ENCODE measurements at places on chromosomes 1 and 21.

- no peak for DNase-seq
Observed at GRCh38 chr1:4175566-4176405, 275.7 kb upstream of the C1orf174 start.

DNA sequence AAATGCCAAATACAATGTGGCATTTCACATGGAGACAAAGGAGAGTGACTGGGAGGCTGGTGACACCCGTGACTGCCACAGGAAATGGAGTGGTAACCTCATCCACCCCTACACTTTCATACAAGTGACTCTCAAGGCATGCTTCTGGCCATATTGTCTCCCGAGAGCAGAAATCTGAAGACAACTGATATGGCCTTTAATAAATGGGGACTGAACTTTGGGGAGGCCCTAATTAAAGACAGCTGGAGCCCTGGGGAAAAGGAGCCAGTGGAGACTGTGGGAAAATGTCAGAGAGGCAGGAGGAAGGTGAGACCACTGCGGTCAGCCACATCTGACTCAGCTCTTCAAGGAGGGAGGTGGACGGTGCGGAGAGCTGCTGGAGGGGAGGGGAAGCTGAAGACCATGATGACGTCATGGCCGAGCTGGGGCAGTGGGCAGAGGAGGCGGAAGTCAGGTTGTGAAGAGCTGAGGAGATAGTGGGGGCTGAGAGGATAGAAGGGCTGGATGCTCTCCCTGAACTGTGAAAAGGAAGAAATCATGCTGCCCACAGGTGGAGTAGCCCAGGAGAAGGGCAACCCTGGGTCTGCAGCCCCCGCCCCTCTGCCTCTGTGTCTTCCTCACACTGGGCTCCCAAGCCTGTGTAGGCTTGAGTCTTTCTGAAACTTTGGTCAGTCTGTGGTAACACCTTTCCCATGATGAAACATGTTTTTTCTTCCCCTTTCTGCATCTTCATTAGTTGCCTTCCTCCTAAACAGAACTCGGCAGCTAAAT, 14.0 kb upstream of the NCF2 start:
- DNase-seq, result no peak

GRCh38 chr1:232686346-232686745, 56.4 kb upstream of the SIPA1L2 start:
- DNase-seq, result no peak

DNA sequence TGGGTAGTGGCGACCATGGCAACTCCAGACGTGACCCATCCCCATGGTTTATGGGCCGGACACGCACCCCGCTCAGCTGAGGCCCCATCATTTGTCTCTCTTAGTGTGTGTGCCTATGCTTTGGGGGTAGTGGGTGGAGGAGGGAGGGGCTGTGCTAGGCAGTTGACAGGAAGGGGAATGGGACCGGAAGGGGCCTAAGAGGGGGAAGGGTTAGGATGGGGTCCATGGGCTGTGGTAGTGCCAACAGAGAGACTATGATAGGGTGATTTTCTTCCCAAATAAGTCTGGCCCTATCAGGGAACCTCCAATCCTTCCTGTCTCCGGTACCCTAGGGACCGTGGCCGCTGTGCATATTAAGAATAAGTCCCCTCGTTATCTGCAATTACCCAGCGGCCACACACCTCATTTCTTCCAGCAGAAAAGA, 9.9 kb downstream of the DMAP1 start:
- no peak for DNase-seq

GRCh38 chr1:108592030-108592759, 32.3 kb downstream of the EEIG2 start:
- no peak for DNase-seq

DNA sequence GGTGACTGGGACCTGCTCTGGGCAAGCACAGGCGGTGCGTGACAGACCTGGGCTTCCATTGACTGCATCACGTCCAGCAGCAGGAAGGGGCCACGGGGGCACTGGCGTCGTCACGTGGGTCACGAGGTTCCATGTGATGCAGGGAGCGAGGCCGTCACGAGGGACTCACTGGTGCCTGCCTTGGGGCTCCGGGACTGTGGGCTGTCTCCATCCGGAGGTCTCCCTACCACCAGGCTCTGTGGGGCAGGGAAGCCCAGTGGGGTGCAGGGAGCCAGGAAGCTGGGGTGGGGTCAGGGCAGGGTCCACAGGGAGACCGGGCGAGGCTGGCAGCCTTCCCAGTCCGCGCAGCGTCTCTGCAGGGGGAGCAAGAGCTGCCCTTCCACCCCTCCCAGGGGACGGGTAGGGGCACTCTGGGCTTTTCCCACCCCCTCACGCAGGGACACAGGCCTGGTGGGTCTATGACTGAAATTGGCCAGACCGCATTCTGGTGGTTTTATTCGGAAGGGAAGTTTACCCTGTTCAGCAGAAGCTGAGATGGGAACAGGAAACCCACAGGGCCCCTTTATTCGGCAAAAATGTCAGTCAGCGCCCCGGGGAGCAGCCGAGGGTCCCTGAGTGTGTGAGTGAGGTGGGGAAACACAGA, 416 bp upstream of the TNFRSF14 start:
- DNase-seq, result peak; percentile 50

- no peak for DNase-seq
Observed at GRCh38 chr1:5819391-5820025, 172.7 kb downstream of the NPHP4 start.

DNA sequence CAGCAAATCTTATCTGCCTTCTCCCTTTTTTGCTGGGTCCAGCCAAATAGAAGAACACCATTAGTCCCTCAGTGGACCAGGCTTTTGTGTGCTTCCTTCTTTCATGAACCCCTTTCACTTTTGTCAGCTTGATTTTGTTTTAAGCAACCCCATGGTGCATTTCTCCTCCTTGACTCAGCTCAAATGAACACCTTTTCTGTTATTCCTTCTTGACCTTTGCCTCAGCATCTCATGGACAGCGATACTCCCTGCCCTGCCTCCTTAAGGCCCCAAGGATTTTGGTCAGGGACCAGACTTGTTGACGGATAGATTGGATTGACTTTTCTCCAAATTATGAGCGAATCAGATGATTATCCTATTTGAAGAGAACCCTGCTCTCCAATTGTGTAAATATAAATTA, 356.6 kb upstream of the USP24 start:
- no peak for DNase-seq

GRCh38 chr1:232648316-232648715, 18.4 kb upstream of the SIPA1L2 start:
- DNase-seq, result no peak

DNA sequence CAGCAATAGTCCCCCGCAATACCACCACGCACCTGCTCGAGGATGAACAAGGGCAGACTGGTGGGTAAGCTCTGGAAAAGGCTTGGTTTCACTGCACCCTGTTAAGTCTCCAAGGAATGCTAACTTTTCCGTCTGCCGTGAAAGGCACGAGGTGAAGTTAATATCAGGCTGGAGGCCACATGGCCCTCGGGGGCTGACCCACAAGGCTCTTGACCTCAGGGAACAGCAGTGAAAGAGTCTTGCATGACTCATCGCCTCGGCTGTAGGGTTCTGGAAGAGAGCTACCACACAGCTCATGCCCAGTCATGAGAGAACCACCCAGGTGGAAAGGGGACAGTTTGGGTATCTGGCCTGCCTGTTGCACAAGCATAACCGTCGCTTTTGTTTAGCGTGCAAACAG, 24.7 kb downstream of the SCCPDH start:
- DNase-seq, result no peak

GRCh38 chr1:17419626-17420328, 19.7 kb downstream of the RCC2 start:
- DNase-seq, result peak; percentile 49

GRCh38 chr1:204296431-204296988, 63.2 kb downstream of the PLEKHA6 start:
- DNase-seq, result no peak

DNA sequence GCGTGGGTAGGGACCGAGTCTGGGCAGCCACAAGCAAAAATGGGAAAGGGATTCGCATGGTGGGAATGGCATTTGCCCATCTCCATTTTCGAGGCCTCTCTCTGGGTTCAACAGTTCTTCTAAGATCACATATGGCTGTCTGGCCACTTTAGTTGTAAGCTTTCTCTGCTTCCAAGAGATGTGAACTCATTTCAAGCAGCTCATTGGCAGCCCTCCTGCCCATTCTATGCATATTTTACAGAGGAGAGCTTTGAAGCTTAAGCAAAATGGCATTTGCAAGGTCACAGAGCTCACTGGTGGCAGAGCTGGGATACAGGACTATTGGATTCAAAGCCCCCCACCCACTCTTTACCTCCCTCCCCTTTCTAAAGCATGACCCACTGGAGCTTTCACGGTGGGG, 93.7 kb downstream of the HHIPL2 start:
- DNase-seq, result no peak

DNA sequence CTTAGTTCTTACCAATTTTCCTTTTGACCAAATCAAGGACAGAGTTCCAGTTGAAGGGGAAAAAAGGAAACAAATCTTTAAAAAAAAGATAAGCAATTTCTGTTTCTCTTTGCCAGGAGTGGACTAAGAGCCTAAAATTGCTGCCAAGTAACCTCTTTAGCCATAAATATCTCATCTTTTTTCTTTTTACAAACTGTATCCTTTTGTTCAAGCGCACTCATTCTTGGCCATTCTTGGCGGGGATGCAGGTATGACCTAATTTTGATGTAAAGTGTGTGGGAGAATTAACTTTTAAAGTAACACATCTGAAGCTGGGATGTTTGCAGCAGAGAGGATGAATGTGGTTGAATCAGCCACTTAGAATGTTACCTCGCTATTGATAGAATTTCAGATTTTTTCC, 13.4 kb upstream of the KIF1B start:
- no peak for DNase-seq

GRCh38 chr1:18886003-18886335, 16.4 kb downstream of the ALDH4A1 start:
- no peak for DNase-seq

DNA sequence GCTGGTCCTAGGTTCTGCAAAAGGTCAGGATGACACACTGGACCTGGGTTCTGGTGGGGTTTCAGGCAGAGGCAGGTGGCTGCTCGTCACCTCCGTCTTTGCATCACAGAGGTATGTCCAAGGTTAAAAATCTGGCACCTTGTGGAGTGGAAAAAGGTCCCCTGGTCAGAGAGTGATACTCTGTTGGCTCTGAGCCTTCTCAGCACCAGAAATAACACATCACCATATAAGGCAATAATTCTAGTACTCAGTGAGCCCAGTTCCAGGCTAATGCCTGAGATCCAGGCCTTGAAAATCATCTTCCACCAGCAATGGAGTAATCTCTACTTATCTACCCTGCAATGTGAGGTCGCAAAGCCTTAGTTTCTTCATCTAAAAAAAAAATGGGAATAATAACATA, 127.3 kb upstream of the C8B start:
- no peak for DNase-seq

- peak; percentile 7 for DNase-seq
Observed at GRCh38 chr1:151539321-151540020, 638 bp upstream of the TUFT1 start.

DNA sequence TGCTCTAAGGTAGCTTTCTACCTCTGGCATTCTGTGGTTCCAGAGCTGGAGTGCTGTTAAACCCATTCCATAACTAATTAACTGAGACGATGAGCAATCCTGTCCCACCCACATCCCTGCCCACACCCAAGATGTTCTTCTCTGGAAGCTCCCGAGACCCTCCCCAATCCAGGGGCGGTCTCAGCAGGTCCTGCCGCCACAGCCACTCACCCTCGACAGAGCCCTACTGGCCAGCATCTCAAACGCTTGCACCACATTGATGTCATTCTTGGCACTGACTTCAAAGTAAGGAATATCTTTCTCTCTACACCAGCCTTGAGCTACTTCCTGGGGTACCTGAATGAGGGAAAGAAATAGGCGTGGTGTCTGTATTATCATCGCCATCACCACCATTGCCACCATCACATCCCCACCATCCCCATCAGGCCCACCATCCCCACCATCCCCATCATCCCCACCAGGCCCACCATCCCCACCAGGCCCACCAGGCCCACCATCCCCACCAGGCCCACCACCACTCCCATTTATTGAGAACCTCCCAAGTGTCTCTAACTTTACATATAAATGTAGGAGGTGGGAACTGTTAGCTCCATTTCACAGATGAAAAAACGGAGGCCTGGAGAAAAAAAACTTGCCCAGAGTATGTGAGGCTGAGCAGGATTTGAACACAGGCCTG, 17.7 kb downstream of the RAB7B start:
- DNase-seq, result no peak

GRCh38 chr1:10340930-10341590, 57.8 kb upstream of the PGD start:
- DNase-seq, result no peak

GRCh38 chr1:107183011-107183410, 42.2 kb downstream of the NTNG1 start:
- no peak for DNase-seq

- DNase-seq, result no peak
Observed at GRCh38 chr1:164699815-164700491, 141.0 kb downstream of the PBX1 start.

DNA sequence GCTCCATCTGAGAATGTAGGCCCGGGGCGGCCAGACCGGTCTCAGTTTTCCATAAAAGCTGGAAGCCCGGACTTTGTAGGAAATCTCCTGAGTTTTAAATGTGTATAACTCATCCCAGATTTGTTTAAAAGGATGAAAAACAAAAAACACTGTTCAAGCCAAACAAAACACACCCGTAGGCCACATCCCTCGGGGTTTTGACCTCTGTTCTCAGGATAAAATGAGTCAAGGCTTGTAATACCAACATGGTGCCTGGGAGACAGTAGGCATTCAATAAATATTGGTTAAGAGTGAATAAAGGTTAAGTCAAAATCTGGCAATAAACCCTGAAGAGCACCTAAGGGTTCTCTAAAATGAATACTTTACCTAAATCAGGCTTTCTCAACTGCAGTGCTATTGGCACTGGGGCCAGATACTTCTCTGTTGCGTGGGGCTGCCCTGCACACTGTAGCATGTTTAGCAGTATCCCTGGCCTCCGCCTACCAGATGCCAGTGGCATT, 55.0 kb downstream of the KAZN start:
- no peak for DNase-seq

DNA sequence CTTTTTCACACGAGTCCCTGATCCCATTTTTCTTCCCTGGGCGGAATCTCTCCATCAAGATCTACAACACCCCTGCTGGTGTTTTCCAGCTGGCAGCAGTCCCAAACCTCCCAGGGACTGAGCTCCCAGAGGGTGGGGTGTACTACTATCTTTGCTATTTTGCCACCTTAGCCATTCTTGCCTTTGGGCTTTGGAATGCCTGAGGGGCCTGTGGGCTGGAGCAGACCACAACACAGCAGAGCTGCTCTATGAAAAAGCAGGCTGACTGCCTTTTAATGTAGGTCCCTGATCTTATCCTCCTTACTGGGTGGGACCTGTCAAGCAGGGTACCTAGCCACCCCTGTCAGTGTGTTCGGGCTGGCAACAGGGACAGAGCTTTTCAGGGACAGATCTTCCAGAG, 91.9 kb downstream of the KCNT2 start:
- no peak for DNase-seq

DNA sequence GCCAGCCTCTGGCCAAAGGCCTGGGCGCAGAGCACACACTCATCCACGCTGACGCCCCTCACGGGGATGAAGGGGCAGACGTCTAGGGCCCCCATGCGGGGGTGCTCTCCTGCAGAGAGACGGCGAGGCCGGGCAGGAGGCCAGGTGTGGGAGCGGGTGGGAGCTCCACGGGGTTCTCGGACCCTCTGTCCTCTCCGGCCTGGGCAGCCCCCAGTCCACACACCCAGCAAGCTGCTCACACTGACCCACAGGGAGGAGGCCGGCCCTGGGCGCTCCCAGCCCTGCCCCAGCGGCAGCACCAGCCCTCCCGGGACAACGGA, 2.5 kb downstream of the FTCD start:
- no peak for DNase-seq
